Bronchial epithelial cell (primary cell): ENCODE measurements at places on chromosomes 2 and 18. TPM values are rescaled to one million over a fixed set of nuclear protein-coding genes. Genes with fewer than 3 reads are reported as not detected.

The MAL gene
- 1.1 and 11.0 TPM in 2 replicates for total RNA-seq

The EVX2 gene
- total RNA-seq, result not detected in 2 replicates

The SCYGR4 gene
- total RNA-seq, result not detected in 2 replicates

The SLC38A11 gene
- total RNA-seq, result not detected in 2 replicates

The FHOD3 gene
- 8.8 and 15.8 TPM in 2 replicates for total RNA-seq

The CHST10 gene
- total RNA-seq, result 0.38 and 2.6 TPM in 2 replicates

The STARD6 gene
- not detected in 2 replicates for total RNA-seq

The PPIG gene
- total RNA-seq, result 14.7 and 23.9 TPM in 2 replicates

The RMDN2 gene
- 1.2 and 1.3 TPM in 2 replicates for total RNA-seq

The GNAL gene
- 8.8 and 10.8 TPM in 2 replicates for total RNA-seq

The STPG4 gene
- total RNA-seq, result under 0.01 and 0.51 TPM in 2 replicates

The MLPH gene
- total RNA-seq, result 6.6 and 14.7 TPM in 2 replicates

The CCDC178 gene
- total RNA-seq, result 0.53 and 0.90 TPM in 2 replicates

The REG3G gene
- not detected in 2 replicates for total RNA-seq

The G6PC2 gene
- total RNA-seq, result not detected in 2 replicates

The KCNS3 gene
- total RNA-seq, result 3.7 and 6.8 TPM in 2 replicates

The RUFY4 gene
- not detected in 2 replicates for total RNA-seq

The MROH2A gene
- total RNA-seq, result not detected in 2 replicates

The B4GALT6 gene
- total RNA-seq, result 1.8 and 2.4 TPM in 2 replicates

The VWA3B gene
- 0.13 TPM in 1 of 2 replicates, not detected in the other for total RNA-seq

The CAD gene
- total RNA-seq, result 21.6 and 24.3 TPM in 2 replicates

The GEN1 gene
- 2.6 and 2.7 TPM in 2 replicates for total RNA-seq

The OSBPL1A gene
- 22.6 and 23.8 TPM in 2 replicates for total RNA-seq

The SOWAHC gene
- total RNA-seq, result 48.4 and 63.5 TPM in 2 replicates

The SRBD1 gene
- total RNA-seq, result 12.9 and 13.4 TPM in 2 replicates

The CPLX4 gene
- total RNA-seq, result not detected in 2 replicates

The C2orf78 gene
- total RNA-seq, result not detected in 2 replicates

The IL18R1 gene
- total RNA-seq, result 5.3 and 11.5 TPM in 2 replicates

The EVA1A gene
- 4.6 and 5.8 TPM in 2 replicates for total RNA-seq

The EPB41L3 gene
- total RNA-seq, result 0.53 and 7.4 TPM in 2 replicates

The GALNT3 gene
- total RNA-seq, result 56.7 and 59.5 TPM in 2 replicates

The SULT6B1 gene
- not detected in 2 replicates for total RNA-seq

The SAG gene
- not detected in 2 replicates for total RNA-seq

The BMPR2 gene
- total RNA-seq, result 6.3 TPM in 2 replicates

The C2orf80 gene
- not detected in 2 replicates for total RNA-seq

The SCYGR3 gene
- total RNA-seq, result not detected in 2 replicates

The UGT1A4 gene
- total RNA-seq, result 0.26 and 2.9 TPM in 2 replicates

The ECEL1 gene
- not detected in 2 replicates for total RNA-seq

The LONRF2 gene
- total RNA-seq, result under 0.01 TPM in 1 of 2 replicates, not detected in the other

The BIN1 gene
- total RNA-seq, result 11.8 and 13.8 TPM in 2 replicates

The NOSTRIN gene
- 0.26 and 0.64 TPM in 2 replicates for total RNA-seq

The GNLY gene
- total RNA-seq, result not detected in 2 replicates

The FAM228A gene
- total RNA-seq, result 0.13 TPM in 1 of 2 replicates, not detected in the other

The SLC35F6 gene
- total RNA-seq, result 29.2 and 37.1 TPM in 2 replicates

The SLC1A4 gene
- total RNA-seq, result 22.1 and 26.3 TPM in 2 replicates

The TEX44 gene
- not detected in 2 replicates for total RNA-seq

The GULP1 gene
- 30.0 and 39.2 TPM in 2 replicates for total RNA-seq

The ATOH8 gene
- total RNA-seq, result 0.79 TPM in 1 of 2 replicates, not detected in the other

The SGO2 gene
- total RNA-seq, result 0.64 and 0.79 TPM in 2 replicates

The SLC19A3 gene
- not detected in 2 replicates for total RNA-seq

The ANKRD23 gene
- 0.79 and 1.2 TPM in 2 replicates for total RNA-seq

The NYAP2 gene
- not detected in 2 replicates for total RNA-seq

The IL1RN gene
- total RNA-seq, result 71.9 and 113 TPM in 2 replicates

The DLGAP1 gene
- total RNA-seq, result 0.26 TPM in 1 of 2 replicates, not detected in the other

The IL1F10 gene
- total RNA-seq, result not detected in 2 replicates

The ARL5A gene
- total RNA-seq, result 66.6 and 77.7 TPM in 2 replicates

The RBM44 gene
- 0.26 TPM in 2 replicates for total RNA-seq
